Cortex of kidney (tissue), 1 donor: ENCODE measurements at places on chromosomes 5 and 9.

DNA sequence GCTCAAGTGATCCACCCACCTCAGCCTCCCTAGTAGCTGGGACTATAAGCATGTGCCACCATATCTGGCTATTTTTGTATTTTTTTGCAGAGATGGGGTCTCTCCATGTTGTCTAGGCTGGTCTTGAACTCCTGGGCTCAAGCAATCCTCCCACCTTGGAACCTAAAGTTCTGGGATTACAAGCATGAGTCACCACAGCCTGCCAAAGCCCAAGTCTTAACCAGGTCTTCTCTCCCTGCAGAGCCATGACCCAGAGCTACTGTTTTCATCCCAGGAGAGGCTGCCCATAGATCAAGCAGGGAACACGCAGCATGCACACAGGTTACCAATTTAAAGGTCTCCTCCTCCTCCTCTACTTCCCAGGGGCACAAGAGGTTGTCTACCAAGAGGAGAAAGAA lies 29.7 kb downstream of the PCDHGC5 start:
- DNase-seq, result no peak

- DNase-seq, result no peak
Measured at GRCh38 chr5:7377761-7378160, 18.2 kb upstream of the ADCY2 start.

DNA sequence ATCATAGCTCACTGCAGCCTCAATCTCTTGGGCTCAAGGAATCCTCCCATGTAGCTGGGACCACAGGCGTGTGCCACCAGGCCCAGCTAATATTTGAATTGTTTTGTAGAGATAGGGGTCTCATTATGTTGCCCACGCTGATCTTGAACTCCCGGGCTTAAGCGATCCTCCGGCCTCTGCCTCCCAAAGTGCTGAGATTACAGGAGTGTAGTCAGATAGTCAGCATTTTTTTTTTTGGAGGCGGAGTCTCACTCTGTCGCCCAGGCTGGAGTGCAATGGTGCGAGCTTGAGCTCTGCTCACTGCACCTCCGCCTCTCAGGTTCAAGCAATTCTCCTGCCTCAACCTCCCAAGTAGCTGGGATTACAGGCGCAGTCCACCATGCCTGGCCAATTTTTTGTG lies 1.6 kb upstream of the SAR1B start:
- DNase-seq, result no peak

DNA sequence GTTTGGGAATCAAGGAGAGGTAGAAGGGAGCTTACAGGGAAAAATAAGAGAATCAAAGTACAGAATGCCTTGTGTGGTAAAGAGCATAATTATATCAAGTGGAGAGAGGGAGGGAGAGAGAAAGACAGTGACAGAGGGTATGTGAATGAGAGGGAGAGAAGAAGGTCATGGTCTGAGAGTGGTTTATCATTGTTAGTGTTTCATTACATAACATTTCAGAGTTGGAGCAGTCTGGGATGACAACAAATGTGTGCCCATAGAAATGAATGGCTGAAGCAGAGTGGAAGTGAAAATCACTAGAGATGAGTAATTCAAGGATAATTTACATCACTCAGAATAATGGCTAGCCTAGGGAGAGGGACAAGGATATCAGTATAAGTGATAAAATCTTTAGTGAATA lies 799.2 kb downstream of the TLE1 start:
- DNase-seq, result no peak

DNA sequence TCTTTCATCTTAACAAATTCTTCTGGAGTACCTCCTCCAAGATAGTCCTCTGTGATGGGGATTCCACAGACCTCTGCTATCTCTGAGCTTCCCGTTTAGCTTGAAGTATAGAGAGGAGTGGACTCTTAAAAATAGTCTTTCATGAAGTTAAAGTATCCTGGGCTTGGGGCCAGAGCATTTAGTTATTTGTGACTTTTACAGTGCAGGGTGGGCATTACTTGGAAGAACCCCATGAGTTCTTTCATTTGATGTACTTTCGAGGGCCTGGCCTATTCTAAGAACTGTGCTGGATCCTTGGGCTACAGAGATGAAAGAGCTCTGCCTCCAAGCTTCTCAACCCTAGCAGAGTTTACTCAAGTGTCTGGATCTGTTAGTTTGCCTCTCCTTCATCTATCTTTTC lies 131.5 kb downstream of the ZSWIM6 start:
- no peak for DNase-seq

DNA sequence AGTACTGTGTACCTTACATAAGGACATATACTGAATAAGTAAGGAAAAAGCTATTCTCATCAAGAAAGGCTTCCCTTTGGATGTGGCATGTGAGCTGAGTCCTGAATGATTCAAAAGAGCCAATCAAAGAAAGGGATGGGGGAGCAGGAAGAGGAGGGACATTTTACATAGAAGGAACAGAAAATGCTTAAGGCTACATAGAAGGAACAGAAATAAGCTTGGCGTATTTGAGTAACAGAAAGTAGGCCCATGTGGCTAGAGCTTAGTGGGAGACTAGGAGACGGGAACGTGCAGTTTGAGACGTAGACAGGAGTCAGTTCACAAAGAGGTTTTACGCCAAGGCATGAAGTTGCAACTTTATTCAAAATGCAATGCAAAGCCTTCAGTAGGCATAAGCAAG lies 126.3 kb downstream of the CEMIP2 start:
- DNase-seq, result no peak

- no peak for DNase-seq
Measured at GRCh38 chr9:84758817-84759216, 89.3 kb downstream of the NTRK2 start.

GRCh38 chr5:57495285-57496086 lies 12.9 kb upstream of the ACTBL2 start:
- no peak for DNase-seq

GRCh38 chr5:166428264-166428803 lies 1863.1 kb upstream of the WWC1 start:
- no peak for DNase-seq

GRCh38 chr5:122367456-122367855 lies 55.4 kb downstream of the SNCAIP start:
- no peak for DNase-seq

DNA sequence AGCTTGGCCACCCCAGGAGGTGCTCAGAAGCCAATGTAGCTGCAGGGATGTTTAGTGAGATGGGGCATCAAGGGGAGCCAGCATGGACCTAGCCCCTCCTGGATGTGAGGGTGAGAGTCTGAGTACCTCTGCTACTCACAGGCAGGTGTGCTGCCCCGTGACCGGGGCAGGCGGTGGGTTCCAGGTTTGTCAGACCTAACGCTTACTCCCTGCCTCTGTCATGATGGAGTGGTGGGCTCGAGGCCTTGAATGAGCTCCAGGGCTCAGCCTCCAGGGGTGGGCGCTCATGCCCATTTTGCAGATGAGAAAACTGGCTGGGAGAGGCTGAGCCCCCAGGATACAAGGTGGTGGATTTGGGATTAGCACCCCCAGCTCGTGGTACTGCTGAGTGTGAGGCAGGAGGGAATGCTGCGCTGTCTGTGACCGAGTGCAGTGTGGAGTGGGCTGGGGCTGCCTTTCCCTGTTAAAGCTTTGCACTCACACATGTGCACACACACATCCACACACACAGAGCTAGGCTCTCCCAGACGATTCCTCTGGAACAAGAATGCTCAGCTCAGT lies 1.5 kb downstream of the RXRA start:
- no peak for DNase-seq

DNA sequence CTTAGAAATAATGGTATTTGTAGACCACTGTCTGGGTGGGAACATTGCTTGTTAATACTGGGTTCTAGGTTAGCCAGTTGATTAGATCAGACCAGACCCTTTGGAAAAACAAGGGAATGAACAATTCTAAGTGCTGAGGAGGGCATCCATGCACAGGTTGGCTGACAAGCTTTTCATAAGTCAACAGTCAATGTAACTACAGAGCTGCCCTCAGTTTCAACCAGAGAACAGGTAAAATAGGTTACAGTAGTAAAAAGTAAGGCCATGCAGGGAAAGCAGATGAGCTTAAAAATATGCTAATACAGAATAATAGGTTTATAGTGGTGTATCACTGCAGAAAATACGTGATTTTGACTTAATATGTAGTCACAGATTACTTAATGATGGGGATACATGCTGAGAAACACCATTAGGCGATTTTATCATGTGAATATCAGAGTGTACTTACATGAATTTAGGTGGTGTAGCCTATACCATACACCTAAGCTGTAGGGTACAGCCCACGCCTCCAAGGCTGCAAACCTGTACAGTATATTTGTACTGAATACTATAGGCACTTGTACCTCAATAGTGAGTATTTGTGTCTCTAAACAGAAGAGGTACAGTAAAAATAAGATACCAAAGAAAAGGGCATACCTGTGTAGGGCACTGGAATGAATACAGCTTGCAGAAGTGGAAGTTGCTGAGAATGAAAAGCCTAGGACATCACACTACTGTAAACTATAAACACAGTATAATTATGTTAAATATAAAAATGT lies 6.1 kb upstream of the FGF18 start:
- DNase-seq, result no peak

- no peak for DNase-seq
Measured at GRCh38 chr5:155189981-155190380, 176.4 kb downstream of the KIF4B start.

DNA sequence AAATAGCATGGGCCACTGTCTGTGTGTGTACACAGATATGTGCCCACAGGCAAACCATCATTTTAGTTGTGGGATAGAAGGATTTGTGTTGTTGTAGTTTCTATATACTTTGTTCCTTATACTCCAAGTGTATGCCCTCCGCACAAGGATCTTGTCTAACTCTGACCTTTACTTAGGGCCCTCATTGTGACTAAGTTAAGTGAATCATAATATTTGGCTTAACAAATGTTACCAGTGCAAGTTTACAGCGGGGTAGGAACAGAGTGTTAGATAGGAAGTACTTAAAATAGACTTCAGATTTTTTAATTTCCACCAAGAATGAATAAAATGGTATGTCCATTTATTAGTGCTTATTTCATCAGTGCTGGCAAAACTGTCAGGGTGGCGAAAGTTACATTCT lies 29.5 kb upstream of the CYFIP2 start:
- no peak for DNase-seq

DNA sequence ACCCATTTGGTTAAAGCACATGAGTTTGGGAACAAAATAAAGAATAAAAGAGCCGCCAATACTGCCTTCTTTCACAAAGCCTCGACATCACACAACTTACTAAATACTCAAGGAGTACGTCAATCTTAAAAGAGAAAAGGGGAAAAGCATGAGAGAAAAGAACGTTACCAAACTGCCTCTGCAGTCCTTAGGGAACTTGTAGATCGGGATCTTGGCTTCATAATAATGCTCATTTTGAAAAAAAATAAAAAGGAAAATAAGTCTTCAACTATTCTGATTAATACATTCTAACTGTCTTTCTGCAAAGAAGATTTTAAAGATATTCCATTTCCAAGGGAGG lies 618.4 kb downstream of the PDE4D start:
- no peak for DNase-seq

- DNase-seq, result no peak
Measured at GRCh38 chr5:134005417-134006061, 764 bp upstream of the VDAC1 start.

DNA sequence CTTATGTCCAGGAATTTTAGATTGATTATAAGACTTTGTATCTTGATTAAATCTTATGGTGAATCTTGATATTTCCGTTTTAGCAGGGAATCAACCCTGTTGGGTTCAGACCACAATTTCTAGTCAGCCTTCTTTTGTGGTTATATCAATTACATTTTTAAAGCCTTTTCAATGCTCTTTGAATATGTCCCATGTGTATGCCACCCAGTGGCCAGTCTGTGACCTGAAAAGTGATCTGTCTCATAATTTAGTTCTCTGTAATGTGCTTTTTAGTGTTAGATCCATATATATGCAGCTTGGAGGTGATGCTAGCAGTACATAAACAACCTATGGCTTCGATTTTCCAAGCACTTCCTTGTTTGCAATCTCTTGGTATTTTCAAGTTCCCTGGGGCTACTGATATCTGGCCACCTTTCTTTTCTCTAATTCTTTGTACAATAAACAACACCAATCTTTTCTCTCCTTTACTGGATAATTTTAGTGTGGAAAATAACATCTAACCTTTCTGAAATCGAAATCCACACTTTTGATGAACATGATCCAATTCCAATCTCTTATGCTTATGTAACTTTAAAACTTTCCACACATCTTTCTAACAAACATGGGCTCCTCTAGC lies 28.8 kb downstream of the PDE8B start:
- DNase-seq, result no peak

- no peak for DNase-seq
Measured at GRCh38 chr9:16245756-16246440, 624.6 kb downstream of the BNC2 start.

GRCh38 chr5:123819833-123820232 lies 307.9 kb downstream of the CSNK1G3 start:
- DNase-seq, result no peak

GRCh38 chr5:94884311-94884710 lies 265.8 kb downstream of the SLF1 start:
- DNase-seq, result no peak

DNA sequence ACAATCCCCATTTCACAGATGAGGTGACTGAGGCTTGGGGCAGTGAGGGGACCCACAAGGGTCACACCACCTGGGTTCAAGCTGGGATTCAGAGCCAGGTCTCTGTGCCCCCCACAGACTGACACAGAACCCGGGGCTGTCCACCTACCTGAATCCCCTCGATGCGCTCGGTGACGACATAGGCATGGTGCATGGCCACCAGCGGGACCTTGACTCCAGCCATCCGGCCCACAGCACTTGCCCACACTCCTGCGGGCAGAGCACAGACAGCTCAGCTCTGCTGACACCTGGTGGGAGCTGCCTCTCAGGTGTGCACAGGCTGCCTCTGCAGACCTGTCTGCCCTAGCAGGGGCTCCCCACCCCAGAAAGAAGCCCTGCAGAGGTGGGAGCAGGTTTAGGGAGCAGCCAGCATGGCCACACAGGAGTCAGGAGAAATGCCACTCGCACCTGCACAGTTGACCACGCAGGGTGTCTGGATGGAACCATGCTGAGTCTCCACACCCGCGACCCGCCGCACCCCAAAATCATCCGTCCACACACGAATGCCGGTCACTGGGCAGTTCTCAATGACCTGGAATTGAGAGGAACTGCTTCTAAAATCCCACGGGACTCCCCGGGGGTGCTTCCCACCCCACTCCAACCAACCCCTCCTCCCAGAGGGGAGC lies 8.4 kb downstream of the SARDH start:
- DNase-seq, result no peak

DNA sequence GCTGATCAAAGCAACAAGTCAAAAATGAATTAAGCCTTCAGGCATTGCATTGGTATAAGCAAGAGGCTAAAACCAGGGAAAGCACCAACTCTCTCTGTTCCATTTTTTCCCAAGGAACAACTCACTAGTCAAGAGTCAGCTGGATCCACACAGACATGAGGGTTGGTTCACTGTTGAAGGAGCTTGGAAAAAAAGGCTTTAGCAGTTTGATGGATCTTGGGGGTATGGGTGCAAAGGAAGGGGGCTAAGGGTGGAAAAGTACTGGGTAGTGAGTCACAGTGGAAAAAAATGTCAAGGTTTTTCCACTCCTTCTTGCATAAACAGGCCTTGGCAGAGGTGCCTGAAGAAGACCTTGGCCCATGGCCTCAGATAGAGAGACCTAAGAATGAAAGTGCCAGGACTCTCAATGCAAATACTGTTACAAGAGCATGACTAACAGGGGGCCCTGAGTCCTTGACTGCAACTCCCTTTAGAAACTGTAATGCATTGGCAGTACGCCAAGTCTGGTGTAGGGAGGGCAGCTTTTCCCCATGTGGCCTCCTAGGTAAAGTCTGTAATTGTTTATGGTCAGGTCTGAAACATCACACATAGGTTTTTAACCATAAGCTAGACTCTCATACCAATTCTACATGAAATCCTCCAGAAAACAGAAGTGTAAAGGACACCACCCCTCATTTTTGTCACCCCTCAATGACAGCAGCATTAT lies 23.7 kb downstream of the ACTL7A start:
- no peak for DNase-seq

- DNase-seq, result no peak
Measured at GRCh38 chr5:133906303-133906702, 62.1 kb downstream of the C5orf15 start.
